Glomerular endothelial cell (primary cell): ENCODE measurements at places on chromosomes 1 and 21.
A peak's percentile ranks its signal among the peaks of the same experiment; 100 is the strongest.

DNA sequence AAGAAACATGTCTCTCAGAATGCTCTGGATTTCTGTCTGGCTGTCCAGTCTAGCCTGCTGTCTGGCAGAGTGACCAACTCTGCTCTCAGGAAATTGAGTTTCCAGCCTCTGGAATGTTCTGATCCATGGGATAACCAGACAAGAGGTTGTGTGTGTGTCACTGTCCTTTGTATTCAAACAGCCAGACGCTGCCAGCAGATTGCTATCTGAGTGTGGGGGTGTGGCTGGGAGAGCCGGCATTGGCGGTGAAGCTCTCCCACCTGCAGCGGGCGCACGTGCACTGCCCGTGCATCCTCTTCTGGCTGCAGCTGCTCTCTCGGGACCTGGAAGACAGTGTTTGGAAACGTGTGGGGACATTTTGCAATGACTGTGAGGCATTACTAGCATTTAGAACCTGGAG is 26.1 kb downstream of the PKP1 start:
- peak; percentile 18 for DNase-seq

DNA sequence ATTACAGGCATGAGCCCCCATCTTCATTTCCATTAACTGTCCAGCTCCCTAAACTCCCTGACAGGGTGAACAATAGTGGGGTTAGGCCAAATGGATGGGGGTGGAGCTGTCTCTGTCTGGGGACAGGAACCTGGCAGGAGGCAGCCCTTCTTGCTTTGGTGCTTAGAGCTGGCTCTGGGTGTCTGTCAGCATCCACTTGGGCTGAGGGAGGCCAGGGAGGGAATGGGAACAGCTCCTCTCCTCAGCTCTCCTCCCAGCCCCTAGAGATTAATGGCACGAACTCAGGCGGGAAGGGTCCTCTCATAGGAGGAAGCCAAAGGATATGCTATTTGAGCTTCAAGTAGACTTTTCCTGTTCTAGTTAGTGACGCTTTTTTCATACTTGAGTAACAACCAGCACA is 11.1 kb upstream of the ETV3L start:
- DNase-seq, result no peak

DNA sequence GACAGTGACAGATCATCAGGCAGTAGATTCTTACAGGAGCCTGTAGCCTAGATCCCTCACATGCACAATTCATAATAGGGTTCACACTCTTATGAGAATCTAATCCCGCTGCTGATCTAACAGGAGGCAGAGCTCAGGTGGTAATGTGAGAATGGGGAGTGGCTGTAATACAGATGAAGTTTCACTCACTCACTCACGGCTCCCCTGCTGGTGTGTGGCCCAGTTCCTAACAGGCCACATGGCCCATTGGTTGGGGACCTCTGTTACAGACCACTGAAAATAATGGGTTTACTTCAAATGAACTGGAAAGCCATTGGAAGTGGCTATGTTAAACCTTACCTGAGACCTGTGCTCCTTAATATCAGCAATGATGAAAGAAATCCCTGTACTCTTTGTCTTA is 151.0 kb downstream of the GRIK1 start:
- no peak for DNase-seq

GRCh38 chr1:192311281-192311680 is 5.5 kb upstream of the RGS21 start:
- peak; percentile 52 for DNase-seq

GRCh38 chr1:175157200-175157599 is 35.4 kb downstream of the KIAA0040 start:
- DNase-seq, result no peak

DNA sequence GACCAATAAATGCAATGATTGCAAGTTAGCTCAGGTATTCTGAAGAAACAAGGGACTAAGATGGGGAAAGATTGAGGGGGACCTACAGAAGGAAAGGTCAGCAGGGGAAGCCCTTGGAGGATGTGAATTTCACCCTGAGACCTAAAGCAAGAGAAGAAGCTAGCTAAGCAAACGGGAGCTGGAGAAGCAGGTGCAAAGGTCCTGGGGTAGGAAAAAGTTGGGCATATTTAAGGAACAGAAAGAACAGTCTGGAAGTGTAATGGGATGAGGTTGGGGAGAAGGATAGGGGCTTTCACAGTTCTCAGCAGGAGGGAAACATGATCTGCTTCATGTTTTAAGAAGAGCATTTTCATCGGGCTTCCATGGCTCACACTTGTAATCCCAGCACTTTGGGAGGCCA is 89.7 kb upstream of the SLC45A1 start:
- DNase-seq, result no peak

DNA sequence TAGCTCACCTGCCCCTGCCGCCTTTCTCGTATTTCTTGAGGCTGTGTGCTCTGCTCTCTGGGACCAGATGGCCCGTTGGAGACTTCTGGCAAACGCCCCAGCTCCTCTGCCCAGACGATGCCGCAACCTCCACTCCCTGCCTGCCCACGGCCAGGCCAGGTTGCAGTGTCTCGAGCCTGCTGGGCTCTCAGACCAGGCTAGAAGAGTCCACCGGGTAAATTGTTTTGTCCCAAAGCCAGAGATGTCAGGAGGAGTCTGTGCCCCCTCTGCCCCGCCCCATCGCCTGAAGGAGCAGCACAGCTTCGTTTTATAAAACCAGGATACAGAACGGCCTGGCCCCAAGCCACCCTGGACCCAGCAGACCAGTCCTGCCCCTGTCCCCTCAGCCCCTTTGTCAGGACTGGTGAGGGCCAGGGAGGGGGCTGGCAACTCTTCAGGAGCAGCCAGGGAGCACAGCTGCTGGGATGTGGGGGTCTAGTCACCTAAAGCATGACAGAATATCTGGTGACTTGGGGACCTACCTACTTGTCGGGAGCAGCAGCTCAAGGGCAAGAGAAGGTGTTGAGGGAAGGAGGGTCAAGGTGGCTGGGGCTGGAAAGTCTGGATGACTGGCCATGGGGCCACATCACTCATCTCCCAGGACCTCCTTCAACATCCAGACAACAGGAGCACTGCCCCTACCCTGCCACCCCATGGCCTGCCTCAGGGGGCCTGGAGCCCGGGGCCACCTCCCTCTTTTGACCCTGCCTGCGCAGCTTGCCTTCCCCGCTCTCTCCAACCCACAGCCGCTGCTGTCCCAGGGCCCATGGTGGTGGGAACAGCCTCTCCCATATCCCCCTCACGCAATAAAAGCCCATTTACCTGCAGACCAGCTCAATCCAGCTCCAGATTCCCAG is 33.9 kb upstream of the LBR start:
- no peak for DNase-seq

GRCh38 chr1:7491109-7491817 is 279.8 kb upstream of the VAMP3 start:
- no peak for DNase-seq

DNA sequence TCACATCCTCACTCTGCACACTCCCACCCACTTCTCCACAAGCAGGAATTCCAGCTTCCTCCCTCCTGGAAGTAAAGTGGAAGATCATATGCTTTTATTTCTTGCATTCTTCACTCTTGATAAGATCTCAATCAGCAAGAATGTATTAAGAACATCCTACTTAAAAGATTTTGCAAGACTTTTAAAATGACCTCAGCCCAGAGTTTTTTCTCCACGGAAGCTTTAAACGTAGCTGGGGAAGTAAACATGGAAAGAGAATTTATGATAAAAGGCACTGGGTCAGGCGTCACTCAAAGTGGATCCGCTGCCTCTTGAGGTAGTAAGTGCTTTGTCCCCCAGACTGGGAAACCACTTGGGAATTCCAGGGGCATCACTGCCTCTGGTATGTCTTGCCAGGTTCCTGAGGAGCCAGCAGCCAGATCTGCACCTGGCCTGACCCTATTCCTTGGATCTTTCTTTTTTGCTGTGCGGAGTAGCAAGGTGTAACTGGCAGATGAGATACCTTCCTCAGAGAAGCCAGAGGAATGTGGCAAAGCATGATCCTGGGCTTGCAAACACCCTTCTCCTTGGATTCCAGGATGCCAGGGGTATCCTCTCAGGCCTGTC is 33.9 kb downstream of the CDK18 start:
- no peak for DNase-seq

DNA sequence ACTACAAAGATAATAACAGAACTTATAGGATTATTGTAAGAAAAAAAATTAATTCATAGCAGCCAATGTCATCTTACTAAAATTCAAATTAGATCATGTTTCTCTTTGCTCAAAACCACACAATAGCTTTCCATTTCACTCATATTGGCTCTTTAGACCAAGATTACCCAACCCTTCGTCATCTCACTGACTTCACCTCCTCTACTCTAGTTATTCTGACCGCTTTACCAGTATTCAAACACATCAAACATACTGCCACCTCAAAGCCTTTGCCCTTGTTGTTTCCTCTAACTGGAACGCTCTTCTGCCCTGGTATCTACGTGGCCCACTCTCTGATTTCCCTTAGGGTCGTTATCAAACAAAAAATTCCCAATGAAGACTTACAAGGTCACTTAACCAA is 1.7 kb downstream of the ANGPTL3 start:
- no peak for DNase-seq

DNA sequence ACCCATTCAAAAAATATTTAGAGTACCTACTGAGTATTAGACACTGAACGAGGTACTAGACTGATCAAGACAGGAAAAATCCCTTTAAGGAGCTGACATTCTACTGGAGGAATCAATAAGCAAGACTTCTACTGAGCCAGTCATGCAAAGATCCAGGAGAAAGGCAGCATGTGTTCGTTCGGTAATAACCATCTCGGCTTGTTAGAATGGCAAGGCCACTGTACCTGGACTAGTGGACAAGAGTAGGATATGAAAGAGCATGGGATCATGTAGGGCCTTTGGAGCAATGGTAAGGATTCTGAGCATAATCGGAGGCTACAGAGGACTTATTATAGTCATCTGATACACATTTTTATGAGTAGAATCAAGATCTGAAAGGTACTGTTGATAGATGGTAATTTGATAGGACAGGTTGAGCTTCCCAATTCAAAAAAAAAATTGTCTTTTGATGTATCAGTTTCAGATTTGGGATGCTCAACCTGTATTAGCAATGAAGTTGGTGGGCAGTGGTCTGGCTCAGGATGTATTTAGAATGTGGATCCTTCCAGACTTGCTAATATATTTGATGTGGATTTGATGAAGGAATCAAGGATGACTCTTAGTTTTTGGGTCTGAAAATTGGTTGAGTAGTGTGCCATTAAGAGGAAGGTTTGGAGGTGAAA is 2.3 kb downstream of the COX20 start:
- DNase-seq, result no peak

DNA sequence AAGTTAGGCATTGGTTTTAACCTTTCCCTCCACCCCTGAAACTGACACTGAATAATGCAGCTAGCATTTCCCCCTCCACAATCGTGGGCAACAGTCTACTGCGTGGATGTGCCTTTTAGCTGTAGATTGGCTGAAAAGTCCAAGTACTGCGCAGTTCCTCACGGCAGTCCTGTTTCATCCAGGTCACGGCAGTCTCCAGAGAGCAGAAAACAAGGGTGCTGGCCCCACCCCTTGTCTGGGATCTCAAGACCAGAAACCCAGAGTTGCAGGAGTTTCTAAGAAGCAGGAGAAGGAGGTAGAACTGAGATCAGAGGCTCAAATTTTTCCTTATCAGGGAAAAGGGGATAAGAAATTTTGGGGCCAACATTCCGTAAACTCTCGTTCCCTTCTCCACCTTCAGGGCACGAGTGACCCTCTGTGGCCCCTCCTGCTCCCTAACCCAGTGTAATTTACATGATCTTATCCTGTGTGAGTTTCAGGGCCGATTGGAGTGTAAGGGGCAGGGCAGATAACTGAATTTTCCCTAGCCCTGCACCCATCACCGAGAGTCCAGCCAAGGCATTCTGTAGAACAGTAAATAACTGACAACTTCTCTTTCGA is 25.9 kb upstream of the PLA2G2C start:
- DNase-seq, result no peak

DNA sequence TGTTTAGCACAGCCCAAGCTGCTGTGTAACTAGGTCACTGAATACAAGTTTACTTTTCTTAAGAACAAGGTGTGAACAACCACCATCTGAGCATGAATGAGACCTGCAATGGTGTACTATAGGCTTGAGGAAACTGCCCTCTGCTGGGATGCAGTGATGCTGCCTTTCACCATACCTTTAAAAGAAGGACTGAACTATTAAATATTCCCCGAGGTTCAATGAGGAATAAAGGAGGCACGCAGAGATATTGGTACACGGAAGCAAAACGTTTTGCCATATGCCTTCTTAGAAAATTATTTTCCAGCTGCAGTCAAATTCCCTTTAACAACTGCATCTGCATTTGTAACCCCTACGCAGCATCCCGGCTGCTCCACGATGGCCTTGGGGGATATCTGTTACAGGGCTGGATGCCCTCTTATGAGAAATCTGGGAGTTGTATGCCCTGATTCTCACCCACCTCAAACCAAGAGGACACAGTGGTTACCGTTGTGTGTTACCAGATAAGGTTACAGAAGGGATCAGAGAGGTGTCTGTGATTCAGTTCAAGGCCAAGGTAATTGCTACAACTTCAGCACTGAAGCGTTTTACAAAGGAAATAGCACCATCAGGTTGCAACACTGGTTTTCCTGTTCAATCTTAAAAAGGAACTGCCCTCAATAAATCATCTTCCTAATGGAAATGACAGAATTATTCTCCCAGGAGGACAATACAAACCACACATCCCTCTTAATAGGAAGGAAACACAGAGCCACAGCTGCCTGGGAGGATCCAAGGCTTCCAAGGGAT is 470.5 kb downstream of the LTN1 start:
- DNase-seq, result no peak

DNA sequence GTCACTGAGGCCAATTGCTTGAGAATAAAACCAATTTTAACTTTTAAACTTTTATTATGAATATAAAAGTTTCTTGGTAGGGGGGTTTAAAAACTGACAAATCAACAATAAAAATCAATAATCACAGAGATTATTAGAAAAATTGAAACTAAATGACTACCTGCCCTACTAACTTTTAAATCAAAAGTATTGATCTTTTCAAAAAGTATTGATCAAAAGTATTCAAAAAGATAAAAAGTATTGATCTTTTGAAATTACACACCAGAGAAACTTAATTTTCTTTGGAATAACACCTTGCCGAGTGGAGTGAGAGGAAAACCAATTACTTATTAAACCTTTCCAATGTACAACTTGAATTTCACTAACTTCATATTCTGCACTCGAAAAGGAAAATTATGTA is 2.2 kb downstream of the SLC30A1 start:
- no peak for DNase-seq

DNA sequence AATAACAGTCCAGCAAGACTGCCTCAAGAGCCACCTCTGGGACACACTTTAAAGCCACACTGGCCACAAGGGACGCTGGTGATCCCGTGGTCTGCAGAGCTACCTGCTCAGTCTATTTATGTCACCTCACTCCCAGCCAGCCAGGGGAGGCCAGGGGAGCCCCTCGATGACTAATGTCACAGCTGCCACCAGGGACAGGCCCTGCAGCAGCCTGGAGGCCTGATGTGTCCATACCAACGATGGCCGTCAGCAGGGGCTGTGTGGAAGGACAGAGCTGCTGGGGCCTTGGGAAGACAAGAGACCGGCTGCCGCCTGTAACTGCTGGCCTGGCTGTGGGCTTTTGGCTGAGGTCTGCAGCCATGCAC is 71.0 kb downstream of the SIK1 start:
- no peak for DNase-seq

- no peak for DNase-seq
Observed at GRCh38 chr1:229230140-229230892, 40.6 kb upstream of the RAB4A start.

- no peak for DNase-seq
Observed at GRCh38 chr1:230376296-230376695, 49.8 kb downstream of the PGBD5 start.

GRCh38 chr1:230633469-230633868 is 8.8 kb upstream of the COG2 start:
- DNase-seq, result no peak
